ENCODE measurements at places on chromosomes 7 and 10. TPM values are rescaled to one million over a fixed set of nuclear protein-coding genes. Genes with fewer than 3 reads are reported as not detected.

PDE1C gene
- not detected for total RNA-seq

AGMO gene
- 0.42 TPM for total RNA-seq

MEOX2 gene
- not detected for total RNA-seq

FLNC gene
- total RNA-seq, result 0.05 TPM

CCDC172 gene
- total RNA-seq, result not detected

PALS2 gene
- total RNA-seq, result 4.4 TPM
